ENCODE measurements at places on chromosomes 12 and 14. TPM values are rescaled to one million over a fixed set of nuclear protein-coding genes. Genes with fewer than 3 reads are reported as not detected.

DNA sequence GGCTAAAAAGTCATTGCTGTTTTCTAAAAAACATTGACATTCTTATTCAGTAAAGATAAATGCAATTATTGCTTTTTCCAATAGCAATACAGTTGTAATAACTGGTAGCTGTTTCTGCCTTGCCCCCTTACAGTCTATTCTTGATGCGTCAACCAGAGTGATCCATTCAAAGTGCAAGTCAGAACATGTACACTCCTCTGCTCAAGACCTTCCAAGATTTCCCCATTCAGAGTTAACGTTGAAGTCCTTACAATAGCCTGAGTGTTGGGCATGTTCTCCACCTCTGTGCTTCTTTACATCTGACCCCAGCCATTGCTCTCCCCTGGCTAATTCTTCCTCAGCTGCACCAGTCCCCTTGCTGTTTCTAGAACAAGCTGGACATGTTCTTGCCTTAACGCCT, 24.3 kb downstream of the VRK1 start:
- H3K27me3 ChIP-seq = no peaks in the 10 kb centered on the region
- no peak overlapping the region for H3K4me3 ChIP-seq
- H3K4me1 ChIP-seq = no peaks in the 10 kb centered on the region

DNA sequence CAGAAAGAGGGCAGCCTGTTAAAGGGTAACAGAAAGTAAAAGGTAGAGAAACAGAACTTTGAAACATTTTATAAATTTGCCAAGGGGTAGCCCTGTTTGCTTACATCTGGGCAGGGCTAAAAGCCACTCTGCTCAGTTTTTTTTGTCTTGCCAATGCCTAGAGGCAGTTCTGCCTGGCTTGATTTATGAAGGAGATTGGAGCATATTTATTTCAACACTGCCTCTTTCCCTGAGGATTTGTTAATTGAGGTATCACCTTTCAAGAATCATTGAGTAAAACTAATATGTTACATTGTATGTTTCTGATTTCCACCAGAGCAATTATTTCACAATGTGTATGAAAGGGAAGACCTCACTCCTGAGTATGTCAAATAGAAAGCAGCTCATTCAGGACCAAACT, 160.8 kb downstream of the GXYLT1 start:
- H3K27ac ChIP-seq = no peak overlapping the region
- no peaks in the 10 kb centered on the region for H3K36me3 ChIP-seq
- peak overlapping the region; percentile 17 for H3K4me3 ChIP-seq
- DNase-seq = no peak

DNA sequence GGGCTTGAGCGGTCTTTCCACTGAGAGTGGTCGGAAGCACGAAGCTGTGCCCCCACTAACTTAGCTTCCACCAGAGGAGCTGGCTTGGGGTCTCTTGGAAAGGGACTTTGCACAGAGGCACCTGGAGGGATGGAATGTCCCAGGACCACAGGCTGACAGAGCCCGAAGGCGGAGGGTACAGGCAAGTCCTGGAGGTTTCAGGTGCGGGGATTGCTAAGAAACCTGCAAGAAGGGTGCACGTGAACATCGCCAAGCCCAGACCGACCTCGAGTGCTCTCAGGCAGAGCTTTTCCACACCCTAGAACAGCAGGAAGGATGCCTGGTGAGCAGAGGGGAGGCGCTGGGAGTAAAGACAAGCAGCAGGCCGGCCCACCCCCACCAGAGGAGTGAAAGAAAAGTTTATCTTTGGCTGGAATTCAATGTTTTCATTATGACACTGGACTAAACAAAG, 61.6 kb downstream of the SERPINA3 start:
- no peak for DNase-seq
- no peak overlapping the region for H3K27ac ChIP-seq
- no peaks in the 10 kb centered on the region for H3K27me3 ChIP-seq

DNA sequence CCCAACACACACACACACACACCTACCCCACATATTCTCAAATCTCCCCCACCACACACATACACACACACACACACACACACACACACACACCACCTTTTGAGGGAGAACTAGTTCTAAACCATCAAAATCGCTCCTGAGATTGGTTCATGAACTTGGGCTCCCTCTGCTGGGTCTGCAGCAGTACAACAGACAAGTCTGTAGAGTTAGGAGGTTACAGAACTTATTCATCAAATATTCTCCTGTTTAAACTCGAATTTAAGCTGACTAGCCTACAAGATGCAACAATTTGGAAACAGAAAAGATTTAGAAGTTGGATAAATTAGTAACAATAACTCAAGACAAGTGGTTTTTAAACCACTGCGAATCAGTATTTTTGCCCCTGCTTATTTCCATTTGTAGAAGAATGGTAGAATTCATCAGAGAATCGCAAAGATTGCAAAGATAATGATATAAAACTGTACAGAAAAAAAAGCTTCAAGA, 136.4 kb upstream of the USP15 start:
- H3K36me3 ChIP-seq = no peaks in the 10 kb centered on the region
- H3K27me3 ChIP-seq = no peaks in the 10 kb centered on the region

DNA sequence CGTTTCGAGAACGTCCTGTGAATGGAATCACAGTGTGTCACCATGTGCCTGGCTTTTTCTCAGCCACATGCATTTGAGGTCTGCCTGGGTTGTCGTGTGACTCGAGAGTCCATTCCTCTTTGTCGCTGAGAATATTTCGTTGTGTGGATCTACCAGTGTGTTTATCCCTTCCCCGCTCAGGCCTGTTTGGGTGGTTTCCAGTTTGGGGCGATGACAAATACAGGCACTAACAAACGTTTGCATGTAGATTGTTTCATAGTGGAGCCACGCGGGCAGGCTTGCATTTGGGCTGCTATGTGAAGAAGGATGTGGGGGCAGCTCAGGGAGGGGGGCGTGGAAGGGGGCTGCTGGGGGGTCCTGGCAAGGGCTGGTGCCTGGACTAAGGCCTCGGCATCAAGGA, 14.1 kb downstream of the RIN3 start:
- no peak overlapping the region for H3K27ac ChIP-seq
- no peak overlapping the region for H3K4me3 ChIP-seq
- no peak for DNase-seq

DNA sequence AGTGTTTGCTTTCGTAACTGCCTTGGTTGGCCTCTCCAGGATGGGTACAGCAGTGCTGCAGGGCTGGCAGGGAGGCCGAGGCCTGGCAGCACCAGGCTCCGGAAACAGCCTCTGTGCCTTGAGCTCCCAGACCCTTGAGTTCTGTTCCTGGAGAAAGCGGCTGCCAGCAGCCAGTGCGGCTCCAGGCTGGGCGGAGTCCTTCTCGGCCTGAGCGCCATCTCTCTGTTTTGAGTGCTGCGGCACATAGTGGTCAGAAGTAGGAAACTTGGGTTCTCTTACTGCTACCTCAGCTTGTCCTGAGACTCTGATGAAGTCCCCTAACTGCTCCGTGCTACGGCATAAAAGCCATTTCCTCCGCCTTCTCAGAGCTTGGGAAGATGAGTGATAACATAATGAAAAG, 65.9 kb downstream of the KCNA1 start:
- H3K4me3 ChIP-seq = no peak overlapping the region
- no peak overlapping the region for H3K27ac ChIP-seq
- no peaks in the 10 kb centered on the region for H3K36me3 ChIP-seq
- H3K27me3 ChIP-seq = no peaks in the 10 kb centered on the region

DNA sequence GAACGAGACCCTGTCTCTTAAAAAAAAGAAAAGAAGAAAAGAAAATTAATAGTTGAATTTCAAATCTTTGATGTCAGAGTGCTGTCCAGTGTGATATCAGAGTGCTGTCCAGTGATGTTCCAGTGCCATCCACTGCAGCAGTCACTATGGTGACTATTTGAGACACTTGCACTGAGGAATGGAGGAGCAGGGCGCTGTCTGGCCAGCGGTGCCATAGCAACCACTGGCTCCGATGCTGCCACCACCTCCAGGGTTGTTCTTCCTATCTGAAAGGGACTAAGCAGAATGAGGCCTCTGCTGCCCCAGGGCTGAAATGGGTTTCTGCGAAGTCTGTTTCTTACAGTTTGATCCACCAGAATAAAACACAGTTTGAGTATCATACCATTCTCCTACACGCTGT, 272.9 kb downstream of the NUAK1 start:
- no peak overlapping the region for H3K27ac ChIP-seq
- peaks cover 15% of the 10 kb centered on the region for H3K4me1 ChIP-seq

DNA sequence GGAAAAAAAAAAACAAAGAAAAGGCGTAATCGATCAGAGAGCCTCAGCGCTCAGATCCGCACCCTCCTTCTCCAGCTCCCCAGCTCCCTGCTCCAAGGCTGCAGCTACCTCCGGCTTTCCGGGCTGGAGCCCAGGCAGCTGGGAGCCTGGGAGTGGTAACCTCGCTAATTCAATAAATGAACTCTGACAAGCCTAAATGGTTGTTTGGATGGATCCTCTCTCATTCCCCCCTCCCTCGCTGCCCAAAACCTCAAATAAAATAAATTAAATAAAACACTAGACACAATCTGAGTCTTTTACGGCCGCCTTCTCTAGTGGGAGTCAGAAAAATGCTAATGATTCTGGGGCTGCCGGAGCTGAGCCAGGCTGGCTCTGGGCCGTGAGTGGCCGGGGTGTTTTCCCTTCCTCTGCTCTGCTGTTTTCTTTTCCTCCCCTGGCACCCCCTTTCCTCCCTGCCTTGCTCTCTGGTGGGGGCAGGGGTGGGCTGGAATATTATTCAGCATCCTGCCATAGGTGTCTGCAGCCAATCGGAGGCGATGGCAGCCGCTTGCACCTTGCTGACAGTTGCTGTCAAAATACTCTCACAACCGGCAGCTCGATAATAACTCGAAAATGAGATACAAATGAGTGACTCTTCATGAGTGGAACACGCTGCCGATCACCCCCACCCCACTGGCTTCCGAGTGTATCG, 76.1 kb downstream of the RBM19 start:
- H3K27ac ChIP-seq = no peak overlapping the region
- H3K4me3 ChIP-seq = peak overlapping the region; percentile 33
- H3K36me3 ChIP-seq = no peaks in the 10 kb centered on the region
- no peaks in the 10 kb centered on the region for H3K27me3 ChIP-seq
- no peak for DNase-seq

DNA sequence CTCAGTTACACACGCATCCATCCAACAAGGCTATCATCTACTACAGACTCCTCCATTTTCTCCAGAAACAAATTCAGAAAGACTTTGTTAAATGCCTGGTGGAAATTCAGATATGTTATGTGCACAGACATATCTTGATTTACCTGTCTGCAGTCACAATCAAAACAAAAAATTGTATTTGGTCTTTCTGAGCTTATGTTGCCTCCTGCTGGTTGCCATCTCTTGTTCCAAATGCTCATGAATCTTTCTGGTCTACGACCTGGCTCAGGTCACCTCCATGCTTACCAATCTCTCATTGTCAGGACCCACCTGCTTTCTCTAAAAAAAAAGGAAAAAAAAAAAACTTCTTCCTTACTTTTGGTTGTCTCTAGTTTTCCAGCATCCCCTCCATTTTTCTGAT, 169.2 kb upstream of the PLXNC1 start:
- H3K36me3 ChIP-seq = no peaks in the 10 kb centered on the region
- no peak overlapping the region for H3K27ac ChIP-seq
- H3K4me3 ChIP-seq = no peak overlapping the region
- H3K27me3 ChIP-seq = no peaks in the 10 kb centered on the region

- H3K4me1 ChIP-seq = no peaks in the 10 kb centered on the region
- no peaks in the 10 kb centered on the region for H3K36me3 ChIP-seq
- DNase-seq = no peak
These were observed 220.5 kb downstream of the SEC23A start for GRCh38 chr14:38882533-38882932.

GRCh38 chr14:38786921-38787320, 316.1 kb downstream of the SEC23A start:
- no peak for DNase-seq
- no peaks in the 10 kb centered on the region for H3K36me3 ChIP-seq
- H3K27ac ChIP-seq = no peak overlapping the region
- no peaks in the 10 kb centered on the region for H3K4me1 ChIP-seq
- no peaks in the 10 kb centered on the region for H3K27me3 ChIP-seq
- H3K4me3 ChIP-seq = no peak overlapping the region

DNA sequence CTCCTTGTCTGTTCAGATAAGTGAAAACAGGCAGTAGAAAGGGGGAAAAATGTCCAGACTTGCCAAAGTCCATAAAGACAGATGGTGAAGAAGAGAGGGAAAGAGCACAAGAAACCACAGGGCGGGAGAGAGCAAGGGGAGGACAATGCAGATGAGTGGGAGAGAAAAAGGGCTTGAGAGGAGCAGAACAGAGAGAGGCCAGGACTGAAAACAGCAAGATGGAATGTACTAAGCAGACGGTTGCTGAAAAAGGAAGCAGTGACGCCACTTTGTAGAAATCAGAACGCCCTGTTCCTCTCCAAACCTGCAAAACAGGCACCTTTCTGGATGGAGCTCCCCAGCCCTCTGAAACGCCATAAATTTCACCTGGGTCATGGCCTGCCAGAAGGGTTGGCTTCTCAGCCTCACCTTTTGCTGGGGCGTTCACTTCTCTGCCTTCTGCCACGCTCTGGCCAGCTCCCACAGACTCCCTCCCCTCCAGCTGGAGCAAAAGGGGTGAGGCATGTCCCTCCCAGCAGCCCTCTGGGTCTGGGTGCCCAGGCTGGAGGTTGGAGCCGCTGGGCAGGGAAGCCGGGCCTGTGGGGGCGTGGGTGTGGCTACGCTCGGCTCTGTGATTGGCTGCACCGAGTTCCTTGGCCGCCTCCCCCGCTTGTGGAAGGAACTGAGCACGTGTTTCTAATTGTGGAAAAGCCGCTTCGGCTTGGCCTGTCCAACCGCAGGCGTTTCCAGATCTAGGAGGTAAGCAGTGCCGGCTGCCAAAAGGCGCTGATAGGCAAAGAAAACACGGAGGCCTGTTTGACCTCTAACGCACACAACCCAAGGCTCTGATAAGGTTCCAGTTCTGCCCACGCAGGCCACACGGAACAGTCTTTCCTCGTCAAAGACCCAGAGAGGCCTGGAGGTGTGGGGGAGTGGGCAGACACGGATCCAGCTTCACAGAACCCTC, 29.3 kb downstream of the SLC7A8 start:
- H3K36me3 ChIP-seq = no peaks in the 10 kb centered on the region
- no peaks in the 10 kb centered on the region for H3K27me3 ChIP-seq
- H3K4me3 ChIP-seq = peak overlapping the region; percentile 67
- DNase-seq = peak; percentile 78
- peaks cover 17% of the 10 kb centered on the region for H3K4me1 ChIP-seq

- no peak overlapping the region for H3K4me3 ChIP-seq
- no peak for DNase-seq
- peaks cover 3% of the 10 kb centered on the region for H3K36me3 ChIP-seq
- H3K27ac ChIP-seq = no peak overlapping the region
- H3K4me1 ChIP-seq = no peaks in the 10 kb centered on the region
These were observed 138.3 kb upstream of the GARIN2 start for GRCh38 chr14:67050896-67051295.

Gene TAPBPL
- 23.7 TPM for total RNA-seq

Gene SOAT2
- total RNA-seq = 0.81 TPM

Gene NEUROD4
- total RNA-seq = not detected

Gene FAM181A
- total RNA-seq = not detected

Gene TMEM119
- 4.6 TPM for total RNA-seq

Gene GLIPR1L2
- 1.8 TPM for total RNA-seq

Gene NOS1
- total RNA-seq = 0.14 TPM

Gene TAS2R31
- total RNA-seq = 2.7 TPM

Gene KRT6C
- not detected for total RNA-seq
